ENCODE measurements at places on chromosomes 1 and 21.

GRCh38 chr1:46013581-46013980 is 118.8 kb downstream of the PIK3R3 start:
- no peak for DNase-seq

DNA sequence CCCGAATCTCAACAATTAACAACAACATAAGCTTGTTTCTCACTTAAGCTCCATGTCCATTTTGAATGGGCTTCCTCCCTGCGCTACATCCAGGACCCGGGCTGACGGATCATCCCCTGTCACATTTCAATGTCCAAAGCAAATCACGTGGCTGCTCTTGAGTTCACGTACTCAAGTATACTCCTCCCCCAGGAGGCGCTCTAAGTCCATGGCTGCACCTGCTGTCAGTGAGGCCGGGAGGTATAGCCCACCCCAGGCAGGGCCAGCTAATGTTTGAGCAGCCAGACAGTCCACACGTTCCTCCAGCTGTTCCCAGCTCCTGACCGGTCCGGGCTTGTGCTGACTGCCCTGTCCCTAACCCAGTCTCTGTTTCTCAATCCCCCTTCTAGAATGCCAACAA is 220.8 kb downstream of the SLC35F3 start:
- peak; percentile 13 for DNase-seq

- DNase-seq = no peak
These were observed 10.9 kb upstream of the EDN2 start for GRCh38 chr1:41495210-41495948.

DNA sequence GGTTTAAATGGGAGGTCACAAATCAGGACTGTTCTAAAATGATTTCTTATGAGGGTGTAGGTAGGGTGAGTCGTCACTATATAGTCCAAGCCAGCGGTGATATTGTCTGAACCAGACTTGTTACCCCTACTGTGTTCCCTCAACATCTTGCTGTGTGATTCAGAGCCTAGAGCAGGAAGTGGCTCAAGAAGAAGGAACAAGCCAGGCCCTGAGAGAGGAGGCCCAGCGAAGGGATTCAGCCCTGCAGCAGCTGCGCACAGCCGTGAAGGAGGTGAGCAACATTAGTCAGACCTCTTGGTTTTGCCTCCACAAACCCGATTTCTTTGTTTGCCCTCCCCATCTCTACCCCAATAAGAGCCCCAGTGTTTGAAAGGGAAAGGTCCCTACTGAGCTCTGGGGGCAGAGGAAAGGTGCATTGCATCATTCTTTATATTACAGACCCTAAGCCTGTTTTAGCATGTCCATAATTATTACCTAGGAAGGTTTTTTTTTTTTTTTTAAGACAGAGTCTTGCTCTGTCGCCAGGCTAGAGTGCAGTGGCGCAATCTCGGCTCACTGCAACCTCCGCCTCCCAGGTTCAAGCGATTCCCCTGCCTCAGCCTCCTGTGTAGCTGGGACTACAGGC is 5.0 kb upstream of the SH3BGRL3 start:
- DNase-seq = no peak

DNA sequence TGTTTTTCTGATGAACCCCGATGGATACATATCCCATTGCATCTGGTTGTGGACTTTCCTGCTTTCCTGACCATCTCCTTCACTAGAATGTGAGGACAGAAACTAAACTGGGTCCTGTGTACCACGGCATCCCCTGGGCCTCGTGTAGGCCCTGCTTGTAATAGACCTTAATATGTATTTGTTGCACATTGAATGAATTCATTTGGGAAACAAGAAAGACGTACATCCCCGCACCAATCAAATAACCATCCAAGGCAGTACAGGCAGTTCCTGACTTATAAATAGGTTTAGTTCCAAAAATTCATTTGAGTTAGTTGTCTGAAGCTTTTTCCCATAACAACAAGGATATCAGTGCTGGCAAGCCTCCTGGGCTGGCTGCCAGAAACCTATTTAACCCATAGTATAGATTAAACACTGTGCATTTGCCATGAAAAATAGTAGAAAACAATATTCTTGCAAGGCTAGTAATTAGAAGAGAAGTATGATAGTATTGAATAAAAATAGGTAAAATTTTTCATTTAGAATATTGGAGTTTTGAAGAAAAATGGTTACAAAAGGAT is 81.8 kb upstream of the CD34 start:
- DNase-seq = no peak
